Placental epithelial cell (primary cell): ENCODE measurements at places on chromosomes 1 and 21. TPM values are rescaled to one million over a fixed set of nuclear protein-coding genes. Genes with fewer than 3 reads are reported as not detected.

The AK2 gene
- total RNA-seq, result 46.3 and 341 TPM in 2 replicates

The TMEM81 gene
- total RNA-seq, result 0.65 and 1.6 TPM in 2 replicates

The FMO5 gene
- total RNA-seq, result 0.98 and 2.4 TPM in 2 replicates

The SOX13 gene
- total RNA-seq, result 9.2 and 24.3 TPM in 2 replicates

The TEDDM1 gene
- total RNA-seq, result not detected in 2 replicates

The MAGI3 gene
- total RNA-seq, result 7.1 and 7.4 TPM in 2 replicates

The B4GALT2 gene
- 86.4 and 226 TPM in 2 replicates for total RNA-seq

The CNIH4 gene
- 31.4 and 54.3 TPM in 2 replicates for total RNA-seq

The RHD gene
- not detected in 2 replicates for total RNA-seq

The NBPF4 gene
- total RNA-seq, result not detected in 2 replicates

The HORMAD1 gene
- not detected in 2 replicates for total RNA-seq

The PLPP3 gene
- 78.0 and 93.4 TPM in 2 replicates for total RNA-seq

The CA6 gene
- total RNA-seq, result not detected in 2 replicates

The SAMSN1 gene
- total RNA-seq, result not detected in 2 replicates

The CHI3L1 gene
- 0.54 and 0.79 TPM in 2 replicates for total RNA-seq

The LMX1A gene
- total RNA-seq, result not detected in 2 replicates

The LORICRIN gene
- total RNA-seq, result not detected in 2 replicates

The LYPD8 gene
- total RNA-seq, result 0.22 TPM in 1 of 2 replicates, not detected in the other

The KIAA1614 gene
- 12.8 and 22.4 TPM in 2 replicates for total RNA-seq

The UBXN10 gene
- total RNA-seq, result 0.39 and 0.43 TPM in 2 replicates

The FHAD1 gene
- not detected in 2 replicates for total RNA-seq

The FCGR3A gene
- total RNA-seq, result not detected in 2 replicates

The RGS8 gene
- not detected in 2 replicates for total RNA-seq

The FMO1 gene
- not detected in 2 replicates for total RNA-seq
